ENCODE measurements at places on chromosomes 1 and 21.

- no peak for DNase-seq
Observed at GRCh38 chr1:168917796-168918195, 188.7 kb upstream of the ATP1B1 start.

- no peak for DNase-seq
Observed at GRCh38 chr1:217919683-217920388, 288.7 kb downstream of the SPATA17 start.

- no peak for DNase-seq
Observed at GRCh38 chr1:192485692-192486436, 89.7 kb upstream of the RGS1 start.

DNA sequence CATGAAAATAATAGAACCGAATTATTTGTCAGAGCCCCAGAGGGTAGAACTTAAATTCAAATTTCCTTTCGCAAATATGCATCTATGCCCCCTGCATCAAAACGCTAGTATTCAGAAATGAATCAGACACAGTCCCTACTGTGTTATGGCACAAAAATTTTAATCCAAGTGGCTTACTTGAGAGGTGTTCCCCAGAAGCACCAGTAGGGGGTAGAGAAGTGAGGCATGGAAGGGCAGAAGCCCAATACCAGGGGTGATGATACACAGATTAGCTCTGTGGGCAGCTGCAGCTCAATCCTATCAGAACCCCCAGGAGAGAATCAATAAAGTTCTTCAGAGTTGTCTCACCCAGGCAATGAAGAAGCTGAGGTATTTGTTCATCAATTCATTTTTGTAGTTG is 342.2 kb downstream of the OMA1 start:
- DNase-seq: no peak

DNA sequence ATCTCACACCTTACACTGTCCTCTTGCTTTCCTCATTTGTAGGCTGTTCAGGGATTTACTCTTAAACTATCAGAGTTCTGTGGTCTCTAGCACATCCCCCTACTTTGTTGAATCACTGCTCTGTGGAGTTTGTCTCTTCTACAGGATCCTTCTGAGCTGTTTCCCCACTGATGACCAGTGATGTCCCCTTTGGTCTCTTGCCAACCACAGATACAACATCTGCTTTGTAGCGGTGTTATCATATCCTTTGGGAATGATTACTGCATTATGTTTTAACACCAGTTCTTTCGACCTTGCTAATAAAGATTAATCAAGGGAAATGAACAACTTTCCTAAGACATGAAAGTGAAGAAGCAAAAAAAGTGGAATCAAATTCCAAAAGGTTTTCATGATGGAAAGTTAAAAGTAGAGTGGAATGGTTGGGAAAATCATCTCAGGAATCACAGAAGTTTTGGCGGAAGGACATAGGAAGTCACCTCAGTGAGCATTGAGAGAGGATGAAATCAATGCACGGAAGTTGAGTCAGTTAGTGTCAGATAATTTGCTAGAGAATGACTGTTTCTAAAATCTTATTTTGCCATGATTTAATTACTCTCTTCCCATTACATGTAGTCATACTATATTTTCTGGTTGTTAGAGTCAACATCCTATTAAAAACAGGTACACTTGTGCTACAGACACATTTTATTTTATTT is 11.2 kb downstream of the OR10K2 start:
- no peak for DNase-seq

- no peak for DNase-seq
Observed at GRCh38 chr1:70318191-70318590, 36.3 kb downstream of the ANKRD13C start.

DNA sequence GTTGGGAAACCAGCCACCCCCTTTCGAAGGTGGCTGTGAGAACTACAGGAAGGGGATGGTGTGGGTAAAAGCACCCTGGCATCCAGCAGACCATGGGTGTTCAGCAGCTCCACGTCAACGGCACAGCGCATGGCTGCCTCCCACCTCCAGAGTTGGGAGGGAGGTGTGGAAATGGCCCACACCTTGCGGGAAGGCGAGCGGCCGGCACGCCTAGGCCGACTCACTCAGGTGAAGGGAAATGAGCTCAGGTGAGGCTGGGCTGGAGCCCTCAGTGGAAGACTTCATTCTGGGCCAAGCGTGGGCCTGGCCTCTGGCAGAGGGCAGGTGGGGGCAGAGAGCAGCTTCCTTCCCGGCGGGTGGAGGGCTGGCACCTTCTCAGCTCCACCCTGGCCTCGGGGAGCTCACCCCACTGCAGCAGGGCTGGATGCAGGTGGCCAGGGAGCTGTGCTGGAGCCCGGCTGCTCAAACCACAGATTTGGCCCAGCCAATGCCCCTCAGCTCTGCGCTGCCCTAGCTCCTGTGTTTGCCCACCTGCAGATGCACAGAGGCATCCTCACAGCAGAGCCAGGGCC is 24.8 kb upstream of the ALDH4A1 start:
- no peak for DNase-seq

DNA sequence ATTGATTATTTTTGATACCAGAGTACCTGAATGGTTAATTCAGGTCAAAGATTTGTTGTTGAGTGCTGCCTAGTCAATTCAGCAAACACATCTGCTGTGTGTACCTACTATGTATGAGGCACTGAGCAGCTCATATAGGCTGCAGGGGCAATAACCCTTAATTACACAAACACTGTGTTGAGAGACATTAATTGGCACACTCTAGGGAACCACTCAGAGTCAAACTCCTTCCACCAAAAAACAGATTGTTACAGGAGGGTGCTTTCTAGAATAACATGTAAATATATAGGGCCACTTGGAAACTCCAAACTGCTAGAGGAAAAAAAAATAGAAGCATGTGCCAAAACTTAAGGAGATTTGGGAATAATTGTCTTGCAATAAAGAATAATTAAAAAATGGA is 31.3 kb downstream of the UBE2U start:
- no peak for DNase-seq

DNA sequence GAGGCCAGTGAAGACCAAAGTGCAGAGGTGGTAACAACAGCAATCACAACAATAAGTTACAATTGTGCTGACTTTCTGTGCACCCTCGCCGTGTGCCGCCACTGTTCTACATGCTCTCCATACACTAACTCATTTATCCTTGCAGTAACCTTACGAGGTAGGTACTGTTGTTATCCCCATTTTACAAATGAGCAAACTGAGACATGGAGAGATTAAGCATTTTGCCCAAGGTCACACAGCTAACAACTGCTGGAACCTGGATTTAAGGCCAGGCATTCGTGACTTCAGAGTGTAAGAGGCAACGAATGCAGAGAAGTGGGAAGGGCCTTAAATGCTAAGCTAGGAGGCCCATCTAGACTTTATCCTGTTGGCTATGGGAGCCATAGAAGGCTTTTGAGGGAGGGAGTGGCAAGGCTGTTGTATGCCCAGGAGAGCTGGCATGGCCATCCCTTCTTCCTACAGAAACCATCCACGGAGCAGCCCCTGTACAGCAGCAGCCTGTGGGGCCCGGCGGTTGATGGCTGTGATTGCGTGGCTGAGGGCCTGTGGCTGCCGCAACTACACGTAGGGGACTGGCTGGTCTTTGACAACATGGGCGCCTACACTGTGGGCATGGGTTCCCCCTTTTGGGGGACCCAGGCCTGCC is 36.6 kb downstream of the AZIN2 start:
- no peak for DNase-seq

DNA sequence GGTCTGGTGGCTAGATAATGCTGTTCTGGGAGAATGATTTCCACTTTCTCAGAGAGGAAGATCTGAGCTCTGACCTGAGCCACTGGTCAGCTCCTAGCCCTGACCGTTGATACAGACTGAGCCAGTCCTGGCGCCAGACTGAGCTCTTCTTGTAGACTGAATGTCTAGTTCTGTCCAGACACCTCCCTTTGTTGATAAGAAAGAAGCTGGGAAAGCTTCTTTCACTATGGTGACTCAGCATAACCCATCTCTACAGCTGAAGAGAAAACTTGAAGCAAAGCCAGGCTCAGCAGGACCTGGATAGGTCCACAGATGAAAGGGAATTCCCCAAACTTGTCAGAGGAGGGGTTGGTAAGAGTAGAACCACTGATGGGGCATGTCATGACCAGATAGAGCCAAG is 9.9 kb upstream of the TRABD2B start:
- DNase-seq: no peak

- no peak for DNase-seq
Observed at GRCh38 chr21:22476214-22476613, 1478.0 kb downstream of the NCAM2 start.

DNA sequence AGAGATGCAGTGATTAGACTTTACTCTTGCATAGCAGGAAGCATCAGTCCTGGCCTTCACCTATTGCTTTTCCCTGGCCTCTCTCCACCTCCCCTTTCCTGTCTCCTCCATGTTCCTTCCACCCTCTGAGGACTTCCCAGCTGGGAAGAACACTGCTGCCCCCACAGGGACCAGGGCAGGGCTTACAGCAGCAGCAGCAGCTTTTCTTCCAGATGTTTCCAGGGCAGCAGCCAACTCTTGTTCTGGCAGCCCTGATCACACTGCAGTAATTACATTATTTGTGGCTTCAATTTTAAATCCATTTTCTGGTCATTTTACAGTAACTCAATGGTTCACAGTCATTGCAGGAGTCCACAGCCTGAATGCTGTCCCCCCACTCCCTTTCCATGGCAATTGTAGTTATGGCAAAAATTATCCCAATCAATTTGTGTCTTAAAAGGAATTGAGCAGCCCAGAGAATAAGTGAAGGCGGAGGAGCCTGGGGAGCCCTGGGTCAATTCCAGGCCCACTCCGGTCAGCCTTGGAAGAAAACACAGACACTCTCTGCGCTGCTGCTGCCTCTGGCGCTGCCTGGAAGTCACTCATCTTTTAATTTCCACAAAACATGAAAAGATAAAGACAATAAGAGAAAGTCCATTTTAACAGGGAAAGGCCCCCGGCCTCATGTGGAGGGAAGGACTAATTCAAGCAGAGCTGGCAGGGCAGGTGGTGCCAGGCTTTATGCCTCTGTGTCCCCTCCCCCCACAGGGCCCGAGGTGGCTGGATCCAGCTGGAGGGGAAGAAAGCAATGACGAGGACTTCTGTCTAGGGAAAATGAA is 148.6 kb downstream of the GRIK3 start:
- no peak for DNase-seq

GRCh38 chr1:247681288-247681897 is 1.9 kb upstream of the OR13G1 start:
- DNase-seq: peak; percentile 55

DNA sequence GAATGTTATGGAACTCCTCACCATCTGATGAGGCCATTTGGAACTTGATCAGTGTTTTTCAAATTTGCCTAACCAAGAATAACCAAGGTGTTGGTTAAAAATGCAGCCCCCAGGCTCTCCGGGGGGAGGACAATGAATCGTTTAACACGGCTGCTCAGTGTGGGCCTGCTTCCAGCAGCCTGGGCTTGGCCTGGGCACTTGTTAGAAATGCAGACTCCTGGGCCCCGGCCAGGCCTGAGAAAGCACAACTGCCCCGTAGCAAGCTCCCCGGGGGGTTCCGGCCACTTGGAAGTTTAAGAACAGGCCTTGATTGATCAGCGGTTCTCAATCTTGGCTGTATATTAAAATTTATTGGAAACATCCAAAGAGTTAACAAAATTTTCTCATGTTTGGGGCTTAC is 22.8 kb upstream of the C2CD2 start:
- DNase-seq: no peak

GRCh38 chr1:89274411-89274857 is 1.8 kb upstream of the GBP5 start:
- DNase-seq: no peak

- no peak for DNase-seq
Observed at GRCh38 chr1:211511947-211512346, 20.0 kb upstream of the RD3 start.

DNA sequence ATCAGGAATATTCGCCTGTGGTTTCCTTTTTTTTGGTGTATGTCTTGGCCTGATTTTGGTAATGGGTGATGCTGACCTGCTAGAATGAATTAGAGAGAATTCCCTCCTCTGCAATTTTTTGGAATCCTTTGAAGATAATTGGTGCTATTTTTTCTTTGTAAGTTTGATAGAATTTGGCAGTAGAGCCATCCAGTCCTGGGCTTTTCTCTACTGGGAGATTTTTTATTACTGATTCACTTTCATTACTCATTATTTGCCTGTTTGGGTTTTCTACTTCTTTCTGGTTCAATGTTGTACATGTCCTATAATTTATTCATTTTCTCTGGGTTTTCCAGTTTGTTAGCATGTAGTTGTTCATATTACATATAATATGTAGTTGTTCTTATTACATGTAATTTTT is 48.7 kb downstream of the NTMT2 start:
- DNase-seq: no peak

DNA sequence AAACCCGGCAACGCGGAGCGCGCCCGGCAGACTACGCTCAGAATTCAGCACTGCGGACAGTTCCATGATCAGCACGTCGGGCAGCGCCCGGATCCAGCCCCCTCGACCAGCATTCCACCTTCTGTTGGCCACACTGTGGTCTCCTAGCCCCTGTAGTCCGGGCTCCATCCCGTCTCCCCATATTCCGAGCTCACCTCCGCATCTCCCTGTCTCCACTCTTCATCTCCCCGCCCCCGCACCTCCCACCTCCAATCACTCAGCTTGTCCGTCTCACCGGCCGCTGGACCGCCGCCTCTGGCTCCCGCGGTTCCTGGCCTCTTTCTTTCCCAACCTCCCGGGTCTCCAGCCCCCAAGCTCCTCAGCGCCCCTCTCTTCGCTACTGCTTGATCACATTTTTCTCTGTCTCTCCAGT is 500 bp downstream of the EPHA10 start:
- no peak for DNase-seq

DNA sequence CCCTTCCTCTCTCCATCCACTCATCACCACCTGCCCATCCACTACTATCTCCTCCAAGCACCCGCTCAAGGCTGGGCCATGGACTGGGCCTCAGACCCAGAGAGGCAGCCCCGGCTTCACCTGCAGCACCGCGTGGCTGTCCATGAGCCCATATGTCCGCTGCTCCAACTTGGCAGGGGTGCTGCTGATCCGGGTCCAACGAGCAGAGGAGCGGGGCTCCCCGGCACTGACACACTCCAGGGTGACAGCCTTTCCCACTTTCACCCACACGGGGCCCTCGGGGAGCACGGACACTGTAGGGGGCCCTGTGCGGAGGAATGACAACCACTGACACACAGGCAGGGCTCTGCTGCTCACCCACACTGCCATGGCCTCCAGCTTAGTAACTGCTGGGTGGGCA is 28.9 kb downstream of the LDLRAD2 start:
- no peak for DNase-seq

- DNase-seq: no peak
Observed at GRCh38 chr1:16172964-16173446, 17.1 kb upstream of the EPHA2 start.

GRCh38 chr1:163570071-163570470 is 248.3 kb downstream of the NUF2 start:
- no peak for DNase-seq

- no peak for DNase-seq
Observed at GRCh38 chr1:79737193-79737592, 730.7 kb upstream of the ADGRL4 start.

- no peak for DNase-seq
Observed at GRCh38 chr1:72137656-72138055, 144.7 kb downstream of the NEGR1 start.

- no peak for DNase-seq
Observed at GRCh38 chr21:37912616-37913015, 3.6 kb downstream of the KCNJ6 start.

DNA sequence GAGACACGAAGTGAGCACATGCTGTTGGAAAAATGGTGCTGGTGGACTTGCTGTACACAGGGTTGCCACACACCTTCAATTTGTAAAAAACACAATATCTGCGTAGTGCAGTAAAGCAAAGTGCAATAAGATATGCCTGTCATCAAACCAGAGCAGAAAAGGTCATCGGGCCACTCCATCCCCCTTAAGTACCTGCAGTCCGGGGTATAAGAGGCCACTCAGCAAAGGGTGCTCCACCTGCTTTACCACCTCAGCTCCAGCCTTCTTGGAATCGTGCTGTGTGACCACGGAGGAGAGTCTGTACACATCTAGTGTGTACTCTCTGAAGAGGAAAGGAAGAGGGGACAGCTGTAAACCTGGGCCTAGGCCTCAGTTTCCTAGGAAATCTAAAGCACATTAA is 10.9 kb downstream of the YARS1 start:
- no peak for DNase-seq

All from bone marrow (tissue), 2 donors.